Kidney tubule cell (primary cell): ENCODE measurements at places on chromosomes 2 and 18.

- DNase-seq = no peak
Observed at GRCh38 chr18:74425161-74425560, 31.9 kb downstream of the DIPK1C start.

GRCh38 chr2:146489386-146489785, 1355.4 kb upstream of the ACVR2A start:
- DNase-seq = peak; percentile 69

GRCh38 chr2:151614606-151615306, 119.5 kb downstream of the NEB start:
- DNase-seq = peak; percentile 26

- DNase-seq = no peak
Observed at GRCh38 chr2:46674488-46674887, 195.1 kb downstream of the TMEM247 start.

DNA sequence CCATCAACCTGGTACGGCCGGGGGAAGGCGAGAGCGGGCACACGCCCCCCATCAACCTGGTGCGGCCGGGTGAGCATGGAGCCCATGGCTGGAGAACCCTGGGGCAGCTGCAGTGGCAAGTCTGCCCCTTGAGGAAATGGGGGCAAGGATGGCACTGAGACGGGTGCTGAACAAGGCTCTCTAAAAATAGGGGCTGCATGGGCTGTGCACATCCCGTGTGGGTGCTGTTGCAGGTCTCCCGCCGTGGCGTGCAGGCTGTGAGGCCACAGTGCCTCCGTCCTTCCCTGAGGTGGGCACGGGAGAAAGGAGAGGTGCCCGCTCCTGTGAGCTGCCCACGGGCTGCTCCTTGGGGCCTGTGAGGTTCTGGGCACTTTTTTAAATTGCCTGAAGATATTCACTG, 99.2 kb downstream of the NFATC1 start:
- no peak for DNase-seq

DNA sequence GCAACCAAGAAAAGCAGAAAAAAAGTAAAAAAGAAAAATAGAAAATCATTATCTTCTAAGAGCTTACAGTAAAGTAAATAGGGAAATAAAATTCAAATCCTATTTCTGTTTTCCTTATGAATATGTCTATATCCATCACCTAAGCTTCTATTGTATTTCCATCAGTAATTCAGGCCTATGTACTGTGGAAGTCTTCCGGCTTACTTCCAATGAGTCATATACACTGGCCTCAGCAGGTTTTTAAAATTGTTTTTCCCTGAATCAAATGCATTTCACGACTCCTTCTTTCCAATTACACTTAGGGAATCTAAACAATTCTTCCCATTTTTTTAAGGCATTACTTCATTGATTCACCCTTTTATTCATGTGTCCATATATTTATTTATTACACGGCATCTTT, 164.7 kb downstream of the CCDC102B start:
- no peak for DNase-seq

GRCh38 chr2:180255981-180256380, 248.9 kb upstream of the CWC22 start:
- peak; percentile 2 for DNase-seq

DNA sequence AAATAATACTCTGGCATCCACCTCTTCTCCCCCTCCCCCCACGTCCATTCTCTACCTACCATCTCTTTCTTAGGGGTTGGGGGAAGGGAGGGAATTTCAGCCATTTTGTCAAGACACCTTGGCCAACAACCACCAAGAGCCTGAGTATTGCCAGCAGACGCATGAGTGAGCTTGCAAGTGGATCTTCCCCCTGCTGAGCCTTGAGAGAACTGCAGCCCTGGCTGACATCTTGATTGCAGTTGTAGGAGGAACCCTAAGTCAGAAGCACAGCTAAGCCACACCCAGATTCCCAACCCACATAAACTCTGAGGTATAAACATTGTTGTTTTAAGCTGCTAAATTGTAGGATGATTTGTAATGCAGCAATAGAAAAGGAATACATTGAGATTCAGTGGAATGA, 165.6 kb downstream of the TMEFF2 start:
- DNase-seq = peak; percentile 22

GRCh38 chr2:54050445-54050844, 65.0 kb upstream of the ACYP2 start:
- no peak for DNase-seq

- no peak for DNase-seq
Observed at GRCh38 chr18:8983195-8983594, 119.3 kb upstream of the NDUFV2 start.

GRCh38 chr2:26011990-26012856, 21.7 kb upstream of the RAB10 start:
- peak; percentile 85 for DNase-seq

- DNase-seq = no peak
Observed at GRCh38 chr2:199951023-199951422, 4.3 kb downstream of the TYW5 start.

GRCh38 chr18:2958819-2959298, 54.1 kb downstream of the LPIN2 start:
- DNase-seq = no peak

GRCh38 chr2:221570321-221570935, 1.7 kb downstream of the EPHA4 start:
- DNase-seq = peak; percentile 42

- DNase-seq = no peak
Observed at GRCh38 chr2:157172866-157173578, 84.5 kb upstream of the GALNT5 start.

- DNase-seq = no peak
Observed at GRCh38 chr2:128502200-128502599, 183.5 kb upstream of the HS6ST1 start.

GRCh38 chr18:25289001-25289631, 62.9 kb downstream of the ZNF521 start:
- peak; percentile 16 for DNase-seq

- no peak for DNase-seq
Observed at GRCh38 chr2:56287508-56287907, 103.7 kb downstream of the CCDC85A start.

DNA sequence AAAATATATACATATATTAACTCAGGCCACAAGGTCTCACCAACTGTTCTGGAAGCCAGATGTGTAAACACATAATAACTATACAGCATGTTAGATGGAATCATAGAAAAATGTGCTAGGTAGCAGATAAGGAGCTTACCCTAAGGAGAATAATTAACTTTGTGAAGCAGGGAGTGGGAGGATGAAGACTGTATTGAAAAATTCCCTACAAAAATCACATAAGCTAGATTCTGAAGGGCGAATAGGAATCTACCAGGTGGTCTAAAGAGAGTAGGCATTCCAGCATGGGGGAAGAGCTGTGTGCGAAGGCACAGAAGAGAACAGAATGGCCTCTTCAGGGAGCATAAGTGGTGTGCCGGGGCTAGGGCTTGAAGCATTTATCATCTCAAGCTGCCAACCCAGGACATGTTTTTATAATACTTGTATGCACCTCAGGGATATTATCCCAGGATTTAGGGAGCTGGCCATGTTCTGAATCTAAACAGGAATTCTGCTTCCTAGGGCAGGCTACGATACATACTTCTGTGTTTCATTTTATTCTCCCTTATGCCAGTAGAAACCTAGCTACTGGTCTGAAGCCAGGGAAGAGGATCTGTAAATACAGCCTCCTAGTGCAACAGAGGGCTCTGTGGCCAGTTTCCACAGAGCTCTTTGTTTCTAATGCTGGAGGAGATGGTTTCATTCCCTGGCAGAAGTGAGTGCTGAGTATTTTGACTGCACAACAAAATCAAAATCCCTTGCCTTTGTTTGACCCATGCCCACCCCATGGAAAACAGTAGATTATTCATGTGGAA, 56.7 kb downstream of the NEMP2 start:
- DNase-seq = no peak

GRCh38 chr18:57843386-57843785, 40.3 kb upstream of the ATP8B1 start:
- DNase-seq = no peak

- peak; percentile 47 for DNase-seq
Observed at GRCh38 chr2:112836695-112837117, at the start of gene IL1B. TSS of gene IL1B (minus strand) at chr2:112836779. CDS start at chr2:112836229, 550 bp downstream.

- DNase-seq = no peak
Observed at GRCh38 chr18:62729487-62730386, 14.4 kb downstream of the PHLPP1 start.

- DNase-seq = peak; percentile 48
Observed at GRCh38 chr18:63319383-63320122, at the start of gene BCL2. TSS of gene BCL2 (minus strand) at chr18:63319769.

GRCh38 chr2:229342376-229342775, 71.3 kb upstream of the PID1 start:
- peak; percentile 39 for DNase-seq

DNA sequence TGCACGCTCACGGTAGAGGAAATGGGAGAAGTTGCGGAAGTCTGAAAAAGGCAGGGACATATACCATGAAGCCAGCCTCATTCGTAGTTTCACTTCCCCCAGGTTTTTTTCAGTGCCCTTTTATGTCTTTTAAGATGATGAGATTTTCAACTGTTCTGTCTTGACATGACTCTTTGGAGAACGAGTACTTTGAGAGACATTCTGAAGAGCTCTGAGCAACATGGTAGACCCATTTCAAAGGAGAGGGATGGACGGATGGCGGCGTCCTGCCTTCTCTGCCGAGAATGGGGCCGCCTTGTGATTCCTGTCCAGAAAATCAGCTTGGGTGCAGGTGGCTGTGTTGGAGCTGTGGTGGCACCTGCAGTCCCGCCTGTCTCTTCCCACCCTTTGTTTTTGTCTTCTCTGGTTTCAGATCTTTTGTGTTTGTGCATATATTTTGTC, 41.7 kb downstream of the SH3BP4 start:
- no peak for DNase-seq

DNA sequence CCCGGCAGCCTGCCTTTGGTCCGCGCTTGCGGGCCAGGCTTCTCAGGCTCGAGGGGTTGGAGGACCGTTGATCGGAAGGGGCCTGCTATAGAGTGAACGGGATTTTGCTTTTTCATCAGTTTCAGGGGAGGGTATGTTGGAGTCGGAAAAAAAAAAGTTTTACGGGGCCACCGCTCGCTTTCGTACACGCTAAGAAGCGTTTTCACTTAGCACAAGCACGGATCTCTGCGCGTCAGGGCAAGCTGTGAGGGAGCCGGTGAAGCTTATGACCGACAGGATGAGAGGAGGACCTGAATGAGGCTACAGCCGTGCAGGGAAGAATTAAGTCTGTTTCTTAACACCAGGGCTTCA, 443 bp downstream of the CPSF3 start:
- peak; percentile 32 for DNase-seq

- peak; percentile 41 for DNase-seq
Observed at GRCh38 chr2:134774786-134775641, 56.2 kb upstream of the TMEM163 start.

- DNase-seq = no peak
Observed at GRCh38 chr18:10500038-10500437, 25.8 kb upstream of the NAPG start.
